ENCODE measurements at places on chromosomes 2 and 18.

DNA sequence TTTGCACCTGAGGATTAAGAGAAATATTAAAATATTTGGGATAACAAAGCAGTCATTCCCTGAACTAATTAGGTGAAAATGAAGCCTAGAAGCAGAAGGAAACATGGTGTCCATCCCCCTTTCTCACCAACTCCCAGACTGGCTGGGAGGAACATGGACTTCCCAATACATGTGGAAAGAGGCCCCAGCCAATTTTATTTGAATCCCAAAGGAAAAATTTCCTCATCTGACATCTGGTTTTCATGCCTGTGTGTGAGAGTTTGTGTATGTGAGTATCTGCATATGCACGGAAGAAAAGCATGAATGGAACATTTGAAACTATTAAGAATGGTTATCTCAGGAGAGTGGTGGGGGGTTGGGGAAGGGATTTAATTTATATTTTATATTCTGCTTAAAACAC lies 84.3 kb downstream of the COPS8 start:
- no peak for DNase-seq

- no peak for DNase-seq
Measured at GRCh38 chr2:220348206-220348605, 720.8 kb downstream of the SLC4A3 start.

DNA sequence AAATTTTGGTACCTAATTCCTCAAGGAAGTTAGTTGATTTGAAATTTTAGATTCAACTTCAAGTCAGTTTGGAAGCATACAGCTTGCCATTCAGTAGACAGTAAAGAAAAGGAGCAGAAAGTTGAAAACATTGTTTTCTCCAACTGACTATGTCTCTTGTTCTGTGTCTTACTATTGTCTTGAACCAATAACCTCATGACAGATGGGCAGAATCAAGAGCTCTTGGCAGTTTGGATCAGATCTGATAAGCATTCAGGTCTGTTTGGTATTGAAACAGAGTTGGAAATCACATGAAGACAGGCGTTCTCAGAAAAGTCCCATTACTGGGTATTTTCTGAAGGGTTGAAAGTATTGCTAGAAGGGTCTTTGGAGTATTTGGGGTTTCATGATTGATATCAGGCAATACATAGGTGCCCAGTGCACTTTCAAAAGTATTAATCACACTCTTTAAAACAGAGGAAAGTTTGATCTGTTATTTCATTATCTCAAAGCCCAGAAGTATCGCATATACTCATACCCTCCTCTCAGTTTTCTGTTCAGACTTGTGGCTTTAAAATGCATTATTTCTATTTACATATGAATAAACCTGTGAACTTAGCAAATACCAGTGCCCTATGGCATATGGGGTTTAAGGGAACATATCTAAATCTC lies 428.4 kb upstream of the ZEB2 start:
- DNase-seq = no peak

DNA sequence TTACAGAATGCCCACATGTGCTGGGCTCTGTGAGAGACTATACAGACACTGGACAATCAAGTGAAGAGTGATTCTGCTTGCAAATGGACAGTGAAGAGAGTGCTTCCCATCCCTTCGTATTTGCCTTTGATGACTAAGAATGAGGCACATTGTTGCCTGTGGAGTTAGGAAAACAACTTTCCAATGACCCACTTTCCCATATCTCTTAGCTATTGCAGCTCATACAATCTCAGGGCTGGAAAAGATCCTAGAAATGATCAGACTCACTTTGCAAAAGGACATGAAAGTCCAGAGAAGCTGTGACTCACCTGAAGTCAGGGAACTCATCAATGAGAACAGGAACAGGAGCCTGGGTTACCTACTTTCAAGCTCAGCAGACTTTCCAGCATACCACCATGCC lies 440.5 kb upstream of the TCF4 start:
- DNase-seq = no peak

GRCh38 chr2:39512434-39512935 lies 75.4 kb upstream of the MAP4K3 start:
- DNase-seq = no peak

GRCh38 chr2:71313016-71313766 lies 18.4 kb upstream of the ZNF638 start:
- DNase-seq = no peak

- DNase-seq = no peak
Measured at GRCh38 chr18:50518787-50519546, 40.9 kb upstream of the MAPK4 start.

DNA sequence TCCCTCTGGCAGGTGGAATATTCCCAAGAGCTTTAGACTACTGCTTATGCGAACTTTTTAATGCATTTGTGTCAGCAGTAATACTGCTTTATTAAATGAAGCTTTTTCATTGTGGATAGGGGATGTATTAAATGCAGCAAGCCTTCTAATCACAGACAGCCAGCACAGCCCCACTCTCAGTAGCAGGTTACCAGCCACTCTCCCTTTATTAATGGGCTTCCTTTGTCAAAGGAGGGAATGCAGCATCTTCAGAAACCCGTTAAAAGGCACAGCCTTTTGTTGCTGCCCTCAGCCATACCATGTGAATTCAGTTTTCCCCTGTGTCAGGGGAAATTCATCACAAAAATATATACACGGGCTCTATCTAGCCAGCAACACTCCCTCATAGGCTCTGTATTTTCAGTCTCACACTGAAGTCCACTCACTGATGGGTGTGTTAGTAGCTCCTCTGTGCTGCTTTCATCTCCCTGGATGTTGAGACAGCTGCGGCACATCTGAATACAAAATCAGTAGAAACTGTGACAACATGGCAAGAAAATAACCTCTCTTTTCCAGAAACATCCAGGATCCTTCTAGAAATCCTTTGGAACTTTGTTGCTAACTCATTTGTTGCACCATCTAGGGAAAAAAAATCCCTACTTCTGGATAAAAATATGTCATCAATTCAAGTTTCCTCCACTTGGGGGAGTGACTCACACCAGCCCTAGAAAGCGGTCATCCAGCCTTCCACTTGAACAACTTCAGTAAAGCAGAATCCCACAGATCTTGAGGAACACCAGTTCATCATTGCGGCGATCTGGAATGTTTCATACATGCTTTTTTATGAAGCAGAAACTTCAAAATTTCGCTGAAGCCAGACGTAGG lies 48.4 kb downstream of the LRRTM1 start:
- no peak for DNase-seq

- no peak for DNase-seq
Measured at GRCh38 chr2:11155381-11156035, at the start of gene SLC66A3. SLC66A3 (plus strand) TSS chr2:11155467; CDS start chr2:11155547, 80 bp downstream.

DNA sequence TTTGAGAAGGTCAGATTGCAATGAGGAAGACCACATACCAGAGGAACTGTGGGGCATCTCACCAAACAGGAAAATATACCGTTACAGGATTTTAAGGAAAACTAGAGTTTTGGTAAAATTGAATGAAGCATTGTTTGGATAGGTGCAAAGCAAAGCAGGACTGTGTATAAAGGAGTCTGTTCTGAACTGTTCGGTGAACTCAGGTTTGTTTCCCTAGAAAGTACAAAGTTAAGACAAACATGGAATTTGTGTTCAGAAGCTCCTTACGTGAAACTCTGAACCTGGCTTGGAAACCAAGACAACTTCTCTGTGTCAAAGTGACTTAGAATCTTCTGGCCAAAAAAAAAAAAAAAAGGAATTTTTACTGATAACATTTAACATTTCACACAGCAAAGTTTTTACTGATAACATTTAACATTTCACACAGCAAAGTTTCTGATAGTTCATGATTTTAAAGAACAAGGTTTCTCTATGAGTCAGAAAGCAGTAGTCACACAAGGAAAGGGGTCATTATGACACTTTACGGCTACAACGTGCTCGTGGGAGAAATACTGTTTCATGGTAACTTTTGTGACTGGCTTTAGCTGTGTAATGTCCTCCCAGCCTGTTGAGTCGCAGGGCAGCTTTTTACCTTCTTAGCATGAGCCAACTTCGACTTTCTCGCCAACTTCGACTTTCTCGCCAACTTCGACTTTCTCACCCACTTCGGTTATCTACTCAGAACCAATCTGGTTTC lies 21.2 kb upstream of the TET3 start:
- DNase-seq = no peak

DNA sequence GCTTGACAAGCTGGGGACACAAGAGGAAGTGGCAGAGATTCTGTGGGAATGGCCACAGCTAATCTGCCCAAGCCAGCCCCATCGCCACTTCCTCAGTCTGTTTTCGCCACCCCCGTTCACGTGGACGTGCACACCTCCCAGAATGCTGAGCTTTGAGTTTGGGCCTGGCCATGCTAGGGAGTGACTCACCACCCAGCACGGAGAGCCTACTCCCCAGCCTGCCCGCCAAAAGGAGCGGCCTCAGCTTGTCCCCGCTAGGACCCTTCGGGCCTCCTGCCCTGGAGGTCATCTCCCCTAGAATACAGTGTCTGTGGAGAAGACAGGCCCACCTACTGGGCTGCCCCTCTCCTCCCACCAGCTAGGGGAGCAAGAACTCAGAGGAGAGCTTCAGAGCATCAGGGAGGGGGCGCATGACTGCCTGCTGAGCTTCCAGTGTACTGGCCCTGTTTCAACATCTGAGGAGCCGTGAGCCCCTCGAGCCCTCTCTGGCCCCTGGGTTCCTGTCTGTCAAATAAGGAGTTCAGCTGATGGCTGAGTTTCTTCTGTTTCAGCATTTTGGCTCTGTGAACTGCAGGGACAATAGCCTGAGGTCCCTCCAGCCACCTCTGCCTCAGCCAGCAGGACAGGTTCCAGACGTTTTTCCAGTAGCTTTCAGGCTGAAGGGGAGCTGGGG lies 5.1 kb downstream of the SLC35F6 start:
- no peak for DNase-seq

- DNase-seq = no peak
Measured at GRCh38 chr2:237866101-237866621, 6.7 kb downstream of the RAMP1 start.

DNA sequence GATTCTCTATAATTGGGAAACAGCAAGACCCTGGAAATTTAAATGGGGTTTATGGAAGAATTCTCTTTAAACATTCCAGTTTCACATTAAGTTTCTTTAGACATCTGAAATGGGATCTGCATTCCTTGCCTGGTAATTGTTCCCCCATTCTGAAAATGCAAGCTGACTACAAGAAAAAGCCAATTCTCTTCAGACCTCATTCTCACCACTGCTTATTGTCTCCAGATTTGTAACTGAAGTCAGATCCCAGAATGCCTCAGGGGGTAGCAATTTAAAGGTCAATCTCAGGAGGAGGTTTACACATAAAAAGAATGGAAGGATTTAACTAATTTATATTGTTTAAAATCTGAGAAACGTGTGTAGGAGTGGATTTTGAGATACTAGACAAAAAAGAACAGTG lies 41.2 kb downstream of the COL3A1 start:
- no peak for DNase-seq

DNA sequence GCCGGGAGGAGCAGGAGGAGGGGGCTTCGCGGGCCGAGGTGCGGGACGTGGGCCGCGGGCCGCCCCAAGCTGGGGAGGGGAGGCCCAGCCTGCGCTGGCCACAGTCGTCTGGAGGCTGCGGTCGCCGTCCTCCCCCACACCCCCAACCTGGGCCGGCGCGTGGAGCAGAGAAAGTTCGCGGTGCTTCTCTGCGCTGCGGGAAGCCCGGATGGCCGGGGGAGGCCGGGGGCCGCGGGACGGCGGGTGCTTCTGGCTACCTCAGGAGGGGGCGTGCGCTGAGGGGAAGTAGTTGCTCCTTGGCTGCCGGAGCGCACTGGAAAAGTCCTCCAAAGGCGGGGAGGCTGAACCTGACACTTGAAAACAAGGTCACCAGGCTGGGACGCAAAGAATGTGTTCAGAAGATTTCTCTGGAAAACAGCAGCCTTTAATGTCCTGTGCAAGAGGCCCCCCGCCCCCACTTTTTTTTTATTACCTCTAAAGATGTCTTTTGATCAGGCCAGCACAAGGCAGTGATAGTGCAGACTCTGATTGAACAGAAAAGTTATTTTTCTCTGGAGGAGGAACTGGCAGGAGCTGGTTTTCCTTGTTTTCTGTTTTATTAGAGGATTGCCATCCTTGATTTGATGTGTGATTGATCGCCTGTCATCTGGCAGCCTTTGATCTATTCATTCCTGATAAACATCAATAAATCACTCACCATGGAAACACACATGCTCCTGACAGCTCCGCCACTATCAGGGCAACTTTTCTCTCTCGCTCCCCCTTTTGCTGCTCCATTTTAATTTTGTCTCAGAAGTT lies 1.6 kb downstream of the TSHZ1 start:
- DNase-seq = no peak

GRCh38 chr2:20430035-20430434 lies 16.8 kb upstream of the RHOB start:
- DNase-seq = no peak

DNA sequence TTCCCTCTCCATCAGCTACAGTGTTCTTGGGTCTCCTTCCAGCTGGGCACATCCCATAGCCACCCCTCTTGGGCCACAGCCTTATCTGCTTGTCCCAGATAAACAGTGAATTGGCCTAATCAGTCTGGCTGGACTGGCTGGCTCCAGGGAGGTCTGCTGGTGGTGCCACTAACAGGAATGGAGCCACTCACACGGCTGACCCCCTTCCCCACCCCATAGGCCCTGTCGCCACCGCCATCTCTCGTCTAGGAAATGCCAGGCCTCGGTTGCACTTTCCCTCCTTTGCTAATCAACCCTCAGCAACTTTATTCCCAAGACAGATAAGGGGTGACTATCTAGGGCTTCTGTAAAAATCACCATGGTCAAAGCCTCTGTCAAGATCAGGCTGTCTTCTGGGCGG lies 23.0 kb upstream of the TNP1 start:
- no peak for DNase-seq

DNA sequence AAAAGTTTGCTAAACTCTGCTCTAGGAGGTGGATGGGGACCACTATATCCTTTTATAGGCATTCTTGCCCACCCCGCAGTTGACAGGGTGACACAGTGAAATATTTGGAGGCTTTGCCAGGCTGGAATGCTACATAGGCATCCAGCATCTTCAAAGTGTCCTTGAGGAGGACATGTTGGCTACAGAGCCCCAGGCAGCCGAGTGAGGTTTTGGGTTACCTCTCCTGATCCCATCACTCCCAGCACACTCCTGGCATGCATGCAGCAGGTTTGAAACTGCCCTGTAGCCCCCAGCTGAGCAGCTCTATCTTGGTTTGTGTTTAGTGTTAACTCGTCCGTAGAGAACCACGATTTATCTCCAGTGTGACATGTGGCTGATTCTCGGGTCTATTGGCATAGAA lies 7.3 kb downstream of the FOSL2 start:
- no peak for DNase-seq

- no peak for DNase-seq
Measured at GRCh38 chr18:58603375-58604067, 25.4 kb downstream of the ALPK2 start.

- DNase-seq = no peak
Measured at GRCh38 chr2:182503886-182504285, 77.0 kb upstream of the PDE1A start.

- DNase-seq = no peak
Measured at GRCh38 chr2:33498291-33498956, 22.0 kb downstream of the RASGRP3 start.

- DNase-seq = no peak
Measured at GRCh38 chr2:64201151-64201550, 56.9 kb upstream of the PELI1 start.

GRCh38 chr2:144849612-144850011 lies 329.7 kb upstream of the ZEB2 start:
- DNase-seq = no peak

All from effector memory CD4-positive, alpha-beta T cell (primary cell).